Fibroblast of skin of back (primary cell): ENCODE measurements at places on chromosomes 2 and 18.

DNA sequence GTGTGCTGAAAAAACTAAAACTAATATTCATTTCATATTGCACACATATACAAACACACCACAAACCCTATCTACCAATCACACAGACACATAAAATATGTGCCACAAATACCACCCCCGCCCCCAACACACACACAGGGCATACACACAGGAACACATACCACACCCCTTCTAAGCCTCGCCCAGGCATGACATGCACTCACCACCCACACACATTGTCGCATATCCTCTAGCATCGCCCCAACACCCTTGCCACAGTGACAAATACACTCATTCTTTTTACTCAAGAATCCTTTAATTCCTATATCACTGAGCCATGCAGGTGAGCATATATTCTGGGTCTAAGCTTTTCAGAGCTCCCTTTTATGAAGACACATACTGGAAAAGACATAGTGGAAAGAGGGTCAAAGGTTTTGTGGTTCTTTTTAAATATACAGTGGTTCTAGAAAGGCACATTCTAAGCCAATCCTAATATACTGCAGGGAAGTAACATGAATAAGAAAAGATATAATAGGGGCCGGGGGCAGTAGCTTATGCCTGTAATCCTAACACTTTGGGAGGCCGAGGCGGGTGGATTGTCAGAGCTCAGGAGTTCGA, 24.5 kb upstream of the LCLAT1 start:
- peak; percentile 92 for DNase-seq

DNA sequence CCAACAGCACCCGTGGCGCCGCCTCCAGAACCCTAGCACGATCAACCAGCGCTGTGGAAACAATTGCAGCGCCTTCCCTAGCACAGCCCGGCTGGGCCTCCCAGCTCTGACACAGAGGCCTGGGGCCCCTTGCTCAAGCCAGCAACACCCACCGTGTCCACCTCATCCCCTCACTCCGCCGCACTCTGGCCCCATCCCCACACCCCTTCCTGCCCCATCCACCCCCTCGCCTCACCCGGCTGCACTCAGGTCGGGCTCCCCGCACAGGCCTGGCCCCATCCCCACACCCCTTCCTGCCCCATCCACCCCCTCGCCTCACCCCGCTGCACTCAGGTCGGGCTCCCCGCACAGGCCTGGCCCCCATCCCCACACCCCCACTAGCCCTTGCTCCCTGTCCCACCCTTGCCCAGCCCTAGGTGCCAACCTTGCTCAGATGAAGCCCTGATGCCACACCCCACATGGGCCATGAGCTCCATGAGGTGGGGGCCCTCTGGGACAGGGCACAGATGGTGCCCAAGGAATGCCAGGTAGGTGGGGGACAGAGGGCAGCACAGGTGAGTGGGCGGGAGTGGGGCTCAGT, 28.7 kb downstream of the KIF1A start:
- DNase-seq: no peak

- DNase-seq: peak; percentile 81
Measured at GRCh38 chr2:172927641-172928357, 147.8 kb upstream of the MAP3K20 start.

DNA sequence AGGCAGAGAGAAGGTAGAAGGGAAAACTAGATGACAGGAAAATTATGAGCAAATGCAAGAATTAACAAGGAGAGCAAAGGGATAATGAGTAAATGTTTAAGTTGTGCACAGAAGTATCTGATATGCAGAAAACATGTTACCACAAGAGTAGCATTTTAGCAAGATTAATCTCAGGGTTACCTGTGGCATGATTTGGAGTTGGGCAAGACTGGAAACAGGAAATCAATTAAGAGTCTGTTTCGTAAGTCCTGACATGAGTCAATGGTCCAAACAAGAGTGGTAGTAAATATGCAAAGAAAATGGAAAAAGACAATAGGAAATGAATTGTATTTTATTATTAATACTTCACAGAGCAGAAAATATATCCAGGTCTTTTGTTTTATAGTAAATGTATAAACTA, 17.3 kb upstream of the MTX2 start:
- DNase-seq: no peak

DNA sequence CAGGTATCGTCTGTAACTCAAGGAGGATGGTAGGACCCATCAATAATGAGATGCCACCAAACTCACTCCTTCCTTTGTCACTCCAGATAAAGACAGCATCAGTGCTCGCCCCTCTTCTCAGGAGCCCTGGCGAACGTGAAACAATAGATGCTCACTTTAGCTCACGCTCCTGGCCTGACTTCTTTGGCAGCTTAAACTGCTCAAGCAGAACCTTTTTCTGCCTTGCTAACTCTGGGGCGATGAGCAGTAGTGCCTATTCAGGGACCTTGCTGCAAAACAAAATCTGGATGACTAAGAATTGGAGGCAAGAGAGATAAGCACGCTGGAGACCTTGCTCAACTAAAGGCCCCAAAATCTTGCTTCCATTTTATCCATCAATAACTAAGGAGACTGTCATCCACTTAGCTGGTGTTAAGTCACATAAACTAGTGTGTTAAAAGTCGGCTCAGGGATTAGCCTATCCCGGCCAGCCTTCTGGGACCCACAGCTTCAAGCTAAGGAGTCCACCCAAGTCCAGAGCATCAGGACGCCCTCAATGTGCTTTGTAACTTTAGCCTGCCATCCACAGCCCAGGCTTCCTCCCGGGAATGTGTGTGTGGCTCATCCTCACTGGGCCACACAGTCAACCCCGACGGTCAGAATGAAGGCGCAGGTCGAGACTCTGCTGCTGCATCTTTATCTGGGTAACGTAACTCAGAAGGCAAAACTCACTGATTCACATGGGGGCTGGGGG, 38.9 kb downstream of the ZNF516 start:
- no peak for DNase-seq
